ENCODE measurements at places on chromosomes 3 and 15. TPM values are rescaled to one million over a fixed set of nuclear protein-coding genes. Genes with fewer than 3 reads are reported as not detected.

DNA sequence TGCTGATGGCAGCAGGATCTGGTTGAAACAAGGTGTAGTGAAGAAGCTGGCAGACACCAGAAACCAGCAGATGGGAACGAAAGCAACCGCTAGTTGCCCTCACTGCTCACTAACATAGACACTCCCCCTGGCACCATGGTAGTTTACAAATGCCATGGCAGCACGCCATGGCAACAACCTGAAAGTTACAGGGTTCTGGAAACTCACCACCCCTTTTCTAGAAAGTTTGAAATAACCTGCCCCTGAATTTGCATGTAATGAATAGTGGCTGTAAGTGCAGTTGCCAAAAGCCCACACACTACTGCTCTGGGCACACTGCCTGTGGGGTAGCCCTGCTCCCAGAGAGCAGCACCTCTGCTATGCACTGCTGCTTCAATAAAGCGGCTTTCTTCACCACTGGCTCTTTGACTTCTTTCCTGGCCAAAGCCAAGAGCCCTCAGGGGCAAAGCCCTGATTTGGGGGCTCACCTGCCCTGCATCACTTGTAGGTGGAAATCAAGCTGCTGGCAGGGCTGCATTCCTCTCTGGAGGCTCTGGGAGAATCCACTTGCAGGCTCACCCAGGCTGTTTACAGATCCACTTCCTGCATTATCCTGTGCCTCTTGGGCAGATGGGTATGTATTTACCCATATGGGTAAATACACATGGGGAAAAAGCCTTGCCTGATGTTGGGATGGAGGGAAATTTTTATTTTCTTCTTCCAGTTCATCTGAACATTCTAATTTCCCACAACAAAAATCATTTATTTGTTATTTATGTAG lies 2.0 kb upstream of the GP9 start:
- DNase-seq, result peak; percentile 44

Gene GXYLT2
- not detected for total RNA-seq

Gene PODXL2
- 4.2 TPM for total RNA-seq

DNA sequence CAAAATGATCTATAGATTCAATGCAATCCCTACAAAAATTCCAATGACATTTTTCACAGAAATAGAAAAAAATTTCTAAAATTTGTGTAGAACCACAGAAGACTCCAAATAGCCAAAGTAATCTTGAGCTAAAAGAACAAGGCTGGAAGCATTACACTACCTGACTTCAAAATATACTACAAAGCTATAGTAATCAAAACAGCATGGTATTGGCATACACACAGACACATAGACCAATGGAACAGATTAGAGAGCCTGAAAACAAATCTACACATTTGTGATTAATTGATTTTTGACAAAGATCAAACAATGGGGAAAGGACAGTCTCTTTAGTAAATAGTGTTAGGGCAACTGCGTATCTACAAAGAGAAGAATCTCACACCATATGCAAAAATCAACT lies 45.3 kb upstream of the RYK start:
- no peak for DNase-seq

DNA sequence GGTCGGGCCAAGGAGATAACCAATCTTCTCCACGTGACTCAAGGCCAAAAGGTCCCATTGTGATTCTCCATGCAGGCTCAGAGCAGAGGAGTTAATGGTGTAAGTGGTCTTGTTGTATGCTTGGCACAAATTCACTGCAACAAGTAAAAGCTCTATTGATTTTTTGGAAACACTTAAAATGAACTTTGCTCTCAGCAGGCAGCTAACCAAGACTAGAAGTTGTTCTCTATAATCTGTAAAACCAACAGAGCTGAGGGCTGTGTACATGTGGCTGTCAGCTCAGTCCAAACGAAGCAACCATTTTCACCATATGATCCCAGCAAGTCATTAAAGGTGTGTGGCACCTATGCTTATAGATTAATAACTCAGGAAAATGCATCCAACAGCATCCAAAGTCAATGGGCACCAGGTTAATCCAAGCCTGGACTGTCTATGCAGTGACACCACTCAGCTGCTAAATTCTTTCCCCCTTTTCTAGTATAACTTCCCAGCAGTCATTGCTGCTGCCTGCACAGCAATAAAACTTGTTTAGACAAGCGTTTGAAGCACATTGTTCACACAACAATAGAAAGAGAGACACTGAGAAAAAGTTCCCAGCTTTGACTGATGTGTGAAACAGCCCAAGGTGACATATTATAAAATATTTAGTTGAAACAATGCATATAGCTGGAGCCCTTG lies 603.8 kb upstream of the ADAMTS9 start:
- no peak for DNase-seq

Gene MST1
- total RNA-seq, result 13.5 TPM

DNA sequence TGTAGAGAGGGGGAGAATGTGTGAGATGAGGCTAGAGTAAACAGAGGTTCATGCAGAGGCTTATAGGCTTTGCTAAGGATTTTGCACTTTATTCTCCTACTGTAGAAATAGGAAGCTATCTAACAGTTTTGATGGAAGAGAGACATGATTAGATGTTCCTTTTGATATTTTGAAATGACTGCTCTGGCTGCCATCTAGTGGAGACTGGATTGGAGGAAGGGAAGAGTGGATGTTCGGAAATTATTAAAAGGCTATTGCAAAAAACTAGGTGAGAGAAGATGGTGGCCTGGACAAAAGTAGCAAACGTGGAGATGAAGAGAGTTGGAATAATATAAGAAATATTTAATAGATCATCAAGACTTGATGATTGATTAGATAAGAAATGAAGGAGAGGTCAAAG lies 42.2 kb downstream of the SYN2 start:
- no peak for DNase-seq

Gene C3orf52
- total RNA-seq, result 1.4 TPM

Gene COPB2
- total RNA-seq, result 68.2 TPM

Gene KLHL40
- total RNA-seq, result not detected

All from T-cell (primary cell).